Bladder microvascular endothelial cell (primary cell): ENCODE measurements at places on chromosomes 16 and 17. TPM values are rescaled to one million over a fixed set of nuclear protein-coding genes. Genes with fewer than 3 reads are reported as not detected.

The RAB34 gene
- 8.9 and 18.1 TPM in 2 replicates for total RNA-seq

The PPM1E gene
- under 0.01 and 0.06 TPM in 2 replicates for total RNA-seq

The KRT27 gene
- total RNA-seq = not detected in 2 replicates

The CCL5 gene
- total RNA-seq = under 0.01 and 1.8 TPM in 2 replicates

The SCARF1 gene
- total RNA-seq = 82.4 and 99.5 TPM in 2 replicates

The MFAP4 gene
- total RNA-seq = not detected in 2 replicates

The SOST gene
- not detected in 2 replicates for total RNA-seq

The SOX8 gene
- total RNA-seq = 0.16 and 1.3 TPM in 2 replicates
